ENCODE measurements at places on chromosomes 5 and 9.

- no peak for DNase-seq
Observed at GRCh38 chr5:15645381-15646160, 145.6 kb downstream of the FBXL7 start.

- no peak for DNase-seq
Observed at GRCh38 chr5:39531306-39531705, 106.5 kb upstream of the DAB2 start.

GRCh38 chr9:137391411-137391754 lies 31.6 kb downstream of the EXD3 start:
- no peak for DNase-seq

DNA sequence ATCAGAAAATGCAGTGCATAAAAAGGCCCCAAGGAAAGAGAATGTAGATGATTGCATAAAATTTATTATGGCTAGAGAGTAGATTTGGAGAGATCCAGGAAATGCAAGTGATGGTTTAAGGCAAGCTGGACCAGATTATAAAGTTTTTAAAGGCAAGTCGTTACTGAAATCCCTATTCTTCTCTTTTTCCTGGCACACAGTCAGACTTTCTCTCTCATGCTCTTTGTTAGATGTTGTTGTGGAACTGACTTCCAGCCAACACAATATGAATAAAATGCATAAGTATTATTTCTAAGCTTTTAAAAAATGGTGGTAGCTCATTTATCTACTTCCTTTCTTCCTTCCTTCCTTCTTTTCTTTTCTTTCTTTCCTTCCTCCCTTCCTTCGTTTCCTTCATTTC lies 1085.4 kb upstream of the CDH6 start:
- DNase-seq, result no peak

DNA sequence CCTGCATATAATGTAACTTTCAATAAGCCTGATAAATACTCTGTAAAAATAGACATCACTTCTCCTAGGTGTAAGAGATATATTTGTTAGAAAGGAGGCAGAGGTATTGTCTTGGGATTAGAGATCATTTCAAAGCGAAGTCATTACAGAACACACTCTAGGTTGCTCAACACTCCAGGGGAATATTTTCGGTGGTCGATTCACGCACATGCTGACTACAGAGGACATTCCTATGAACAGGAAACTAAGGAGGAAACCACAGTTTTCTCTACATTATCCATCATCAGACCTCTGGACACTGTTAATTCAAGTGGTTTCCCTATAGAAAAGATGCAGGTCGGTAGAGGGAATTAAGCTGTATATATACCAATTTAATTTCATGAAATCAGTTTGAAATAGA lies 370.0 kb downstream of the NDUFS4 start:
- DNase-seq, result no peak

GRCh38 chr5:176697267-176697933 lies 50.1 kb downstream of the TSPAN17 start:
- no peak for DNase-seq

GRCh38 chr5:132309679-132310078 lies 15.5 kb downstream of the SLC22A4 start:
- no peak for DNase-seq

DNA sequence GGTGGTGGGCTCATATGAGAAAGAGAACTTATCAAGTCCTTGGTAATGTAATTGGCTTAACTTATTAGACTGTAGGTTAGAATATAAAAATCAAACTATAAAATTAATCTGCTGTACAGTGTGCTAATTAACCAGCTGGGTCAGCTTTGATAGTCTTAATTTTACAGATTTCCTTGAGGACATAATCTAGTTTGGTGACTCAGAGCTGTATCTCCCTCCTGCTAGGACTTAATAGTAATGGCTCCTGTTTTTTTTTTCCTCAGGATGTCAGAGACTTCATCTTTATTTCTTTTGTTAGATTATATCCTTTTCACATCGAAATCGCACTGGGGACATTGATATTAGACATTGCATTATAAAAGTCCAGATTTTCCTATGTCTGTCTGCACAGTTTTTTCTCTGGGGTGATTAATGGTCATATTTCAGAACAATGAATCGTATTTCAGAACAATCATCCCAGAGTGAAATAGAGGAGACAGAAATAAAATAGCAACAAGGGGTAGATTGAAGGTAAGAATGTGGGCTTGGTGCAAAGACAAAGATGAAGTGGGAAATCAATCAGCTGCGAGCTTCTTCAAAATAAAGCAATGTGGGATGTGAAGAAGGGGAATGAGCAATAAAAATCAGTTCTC lies 346.4 kb upstream of the RIOK2 start:
- no peak for DNase-seq

GRCh38 chr5:139657363-139658321 lies 9.5 kb downstream of the CXXC5 start:
- DNase-seq, result no peak

DNA sequence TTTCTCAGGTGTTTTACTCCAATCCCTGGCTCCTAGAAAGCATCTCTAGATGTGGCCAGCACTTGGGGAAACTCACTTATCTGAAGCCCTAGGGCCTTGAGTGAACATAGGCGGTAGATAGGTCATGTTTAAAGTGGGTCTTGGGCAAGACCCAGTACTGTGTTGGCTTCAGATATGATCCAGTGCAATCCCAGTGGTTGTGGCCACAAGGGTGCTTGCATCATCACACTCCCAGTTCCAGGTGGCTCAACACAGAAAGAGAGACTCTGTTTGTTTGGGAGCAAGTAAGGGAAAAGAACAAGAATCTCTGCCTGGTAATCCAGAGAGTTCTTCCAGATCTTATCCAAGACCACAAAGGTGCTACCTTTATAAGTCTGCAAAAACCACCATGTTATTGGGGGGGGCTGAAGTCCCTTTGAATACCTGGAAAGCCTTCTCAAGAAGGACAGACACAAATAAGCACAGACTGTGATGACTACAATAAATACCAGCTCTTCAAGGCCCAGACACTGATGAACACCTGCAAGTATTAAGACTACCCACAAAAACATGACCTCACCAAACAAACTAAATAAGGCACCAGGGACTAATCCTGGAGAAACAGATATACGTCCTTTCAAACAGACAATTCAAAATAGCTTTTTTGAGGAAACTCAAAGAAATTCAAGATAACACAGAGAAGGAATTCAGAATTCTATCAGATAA lies 114.7 kb downstream of the LURAP1L start:
- no peak for DNase-seq

DNA sequence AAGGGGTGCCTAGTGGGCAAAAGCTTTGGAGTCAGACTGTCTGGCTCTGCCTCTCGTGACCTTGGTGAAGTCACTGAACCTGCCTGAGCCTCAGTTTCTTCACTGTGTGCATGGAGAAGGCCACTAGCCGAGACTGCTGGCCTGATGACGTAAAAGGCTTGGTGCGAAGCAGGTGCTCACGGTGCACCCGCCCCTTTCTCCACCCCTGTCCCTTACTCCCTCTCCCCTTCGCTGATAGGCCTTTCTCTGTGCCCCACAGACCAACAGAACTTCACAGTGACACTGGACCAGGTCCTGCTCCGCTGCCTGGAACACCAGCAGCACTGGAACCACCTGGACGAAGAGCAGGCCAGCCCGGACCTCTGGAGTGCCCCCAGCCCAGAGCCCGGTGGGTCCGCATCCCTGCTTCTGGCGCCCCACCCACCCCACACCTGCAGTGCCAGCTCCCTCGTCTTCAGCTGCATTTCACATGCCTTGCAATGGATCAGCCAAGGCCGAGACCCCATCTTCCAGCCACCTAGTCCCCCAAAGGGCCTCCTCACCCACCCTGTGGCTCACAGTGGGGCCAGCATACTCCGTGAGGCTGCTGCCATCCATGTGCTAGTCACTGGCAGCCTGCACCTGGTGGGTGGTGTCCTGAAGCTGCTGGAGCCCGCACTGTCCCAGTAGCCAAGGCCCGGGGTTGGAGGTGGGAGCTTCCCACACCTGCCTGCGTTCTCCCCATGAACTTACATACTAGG lies 10.4 kb downstream of the FPGS start:
- no peak for DNase-seq

DNA sequence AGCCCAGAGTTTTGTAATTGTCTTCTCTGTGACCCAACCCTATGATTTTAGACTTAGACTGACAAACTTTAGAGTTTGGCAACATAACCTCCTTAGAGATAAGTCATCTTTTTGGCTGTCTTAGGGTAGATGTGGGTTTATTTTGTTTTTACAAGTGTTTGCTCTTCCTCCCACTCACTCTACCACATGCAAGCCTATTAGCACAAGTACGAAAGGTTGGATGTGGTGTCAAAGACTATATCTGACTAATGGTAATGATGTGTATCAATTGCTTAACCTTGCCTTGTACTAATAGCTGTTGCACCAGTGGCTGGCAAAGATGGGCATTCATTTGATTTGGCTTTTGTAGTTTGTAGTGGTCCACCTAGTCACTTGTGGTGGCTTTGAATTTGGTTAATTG lies 46.5 kb downstream of the SLC25A46 start:
- no peak for DNase-seq

DNA sequence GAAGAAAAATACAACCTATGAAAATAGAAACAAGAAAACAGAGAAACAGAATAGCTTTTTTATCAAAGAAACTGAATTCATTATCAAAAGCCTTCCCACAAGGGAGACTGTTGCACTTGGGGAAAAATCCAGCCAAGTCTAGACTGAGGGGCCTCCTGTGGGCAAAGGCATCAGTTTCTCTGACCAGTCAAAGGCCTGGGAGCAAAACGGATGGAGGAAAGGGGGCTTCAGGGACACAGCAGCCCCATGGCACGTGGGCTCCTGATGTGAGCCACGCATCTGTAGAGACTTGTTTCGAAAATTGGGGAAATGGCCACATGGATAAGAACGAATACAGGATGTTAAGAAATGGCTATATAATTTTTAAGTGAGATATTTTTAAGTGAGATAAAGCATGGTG lies 21.1 kb downstream of the ZDHHC11B start:
- DNase-seq, result no peak

GRCh38 chr5:40572937-40573336 lies 106.8 kb upstream of the PTGER4 start:
- DNase-seq, result no peak

DNA sequence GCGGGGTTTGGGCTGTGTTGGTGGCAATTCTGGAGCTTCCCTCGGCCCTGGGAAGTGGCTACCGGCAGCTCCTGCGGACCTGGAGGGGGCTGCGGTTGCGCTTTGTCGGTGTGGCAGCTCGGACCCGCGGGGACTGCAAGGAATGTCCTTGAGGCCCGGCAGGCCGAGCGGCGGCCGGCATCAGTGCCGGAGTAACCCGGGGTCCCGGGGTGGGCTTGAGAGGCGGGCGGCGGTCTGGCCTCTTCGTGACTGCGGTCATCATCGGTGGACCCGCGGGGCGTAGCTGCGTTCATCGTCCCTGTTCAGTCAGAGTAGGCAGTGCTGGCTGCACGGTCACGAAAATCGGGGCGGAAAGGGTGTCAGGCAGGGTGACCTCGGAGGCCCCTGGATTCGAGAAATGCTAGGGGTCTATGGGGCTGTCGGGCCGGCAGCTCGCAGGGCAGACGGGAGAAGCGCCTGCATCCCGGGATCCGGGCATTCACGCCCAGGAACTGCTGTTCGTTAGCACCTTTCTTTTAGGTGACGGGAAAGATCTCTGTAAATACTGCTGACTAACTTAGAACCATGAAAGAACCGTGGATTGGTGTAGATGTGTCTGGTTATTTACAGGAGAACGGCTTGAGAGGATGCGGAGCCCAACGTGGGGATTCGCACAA lies 474 bp downstream of the HMGCR start:
- DNase-seq, result no peak

- no peak for DNase-seq
Observed at GRCh38 chr5:132455614-132456115, 34.9 kb downstream of the IRF1 start.

DNA sequence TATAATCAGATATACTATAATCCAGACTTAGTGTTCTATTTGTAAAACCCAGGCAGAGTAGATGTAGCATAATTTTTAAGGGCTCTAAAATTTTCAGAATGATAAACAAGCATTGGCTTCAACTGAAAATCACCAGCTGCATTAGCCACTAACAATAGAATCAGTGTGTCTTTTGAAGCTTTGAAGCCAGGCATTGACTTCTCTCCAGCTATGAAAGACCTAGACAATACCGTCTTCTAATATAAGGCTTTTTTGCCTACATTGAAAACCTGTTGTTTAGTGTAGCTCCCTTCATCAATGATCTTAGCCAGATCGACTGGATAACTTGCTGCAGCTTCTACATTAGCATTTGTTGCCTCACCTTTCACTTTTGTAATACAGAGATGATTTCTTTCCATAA lies 1877.3 kb upstream of the ACO1 start:
- no peak for DNase-seq

DNA sequence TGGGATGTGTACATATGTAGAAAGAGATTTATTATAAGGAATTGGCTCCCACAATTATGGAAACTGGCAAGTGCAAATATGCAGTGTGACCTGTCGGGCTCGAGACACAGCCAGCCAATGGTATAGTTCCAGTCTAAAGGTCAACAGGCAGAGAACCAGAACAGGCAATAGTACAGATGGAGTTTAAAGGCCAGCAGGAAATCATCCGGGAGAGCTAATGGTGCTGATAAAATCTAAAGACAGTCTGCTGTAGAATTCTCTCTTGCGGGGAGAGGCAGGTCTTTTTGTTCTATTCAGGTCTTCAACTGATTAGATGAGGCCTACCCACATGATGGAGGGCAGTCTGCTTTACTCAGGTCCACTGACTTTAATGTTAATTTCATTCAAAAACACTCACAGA lies 21.8 kb downstream of the ANKRD31 start:
- DNase-seq, result no peak

DNA sequence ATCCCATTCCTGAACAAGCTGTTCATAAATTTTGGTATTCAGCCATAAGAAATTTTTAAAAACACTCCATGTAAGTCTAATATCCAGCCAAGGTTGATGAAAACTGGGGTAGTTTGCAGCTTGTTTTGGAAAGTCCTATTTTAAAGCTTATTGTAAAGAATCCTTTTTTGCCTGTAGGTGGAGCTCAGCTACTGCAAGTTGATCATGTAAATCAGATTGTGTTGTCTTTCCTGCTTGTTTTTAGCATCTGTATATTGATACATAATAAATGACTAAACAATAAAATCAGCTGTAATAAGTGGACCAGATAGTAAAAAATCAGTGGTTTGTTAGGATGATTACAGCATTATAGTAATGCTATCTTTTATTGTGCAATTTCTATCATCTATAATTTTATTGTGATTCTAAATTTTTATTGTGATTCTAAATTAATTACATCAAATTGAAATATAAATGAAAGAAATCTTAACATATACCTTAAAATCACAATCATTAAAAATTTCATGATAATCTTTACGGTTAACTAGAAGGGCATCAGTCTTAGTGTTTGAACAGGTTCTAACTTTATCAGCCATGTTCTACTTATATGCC lies 42.4 kb downstream of the CWC27 start:
- DNase-seq, result no peak

- DNase-seq, result no peak
Observed at GRCh38 chr5:13408616-13409015, 535.9 kb downstream of the DNAH5 start.

DNA sequence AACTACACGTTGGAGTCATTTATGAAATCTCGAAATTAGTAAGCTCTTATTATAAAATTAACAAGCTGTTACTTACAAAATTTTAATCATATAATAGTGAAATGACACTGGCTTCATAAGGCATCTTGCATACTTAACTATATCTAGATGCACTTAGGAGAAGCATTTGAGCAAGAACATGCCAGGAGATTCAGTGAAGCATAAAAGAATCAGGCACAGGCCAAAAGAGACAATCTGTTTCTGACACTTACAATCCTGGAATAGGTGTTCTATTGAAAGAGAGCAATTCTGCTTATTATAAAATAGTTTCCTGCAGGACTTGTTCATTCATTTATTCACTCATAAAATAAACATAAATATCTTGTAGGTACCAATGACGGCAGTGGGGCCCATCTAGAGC lies 1152.2 kb upstream of the CDH6 start:
- no peak for DNase-seq
